8988T (cell line): ENCODE measurements at places on chromosomes 3 and 15.
A peak's percentile ranks its signal among the peaks of the same experiment; 100 is the strongest.

DNA sequence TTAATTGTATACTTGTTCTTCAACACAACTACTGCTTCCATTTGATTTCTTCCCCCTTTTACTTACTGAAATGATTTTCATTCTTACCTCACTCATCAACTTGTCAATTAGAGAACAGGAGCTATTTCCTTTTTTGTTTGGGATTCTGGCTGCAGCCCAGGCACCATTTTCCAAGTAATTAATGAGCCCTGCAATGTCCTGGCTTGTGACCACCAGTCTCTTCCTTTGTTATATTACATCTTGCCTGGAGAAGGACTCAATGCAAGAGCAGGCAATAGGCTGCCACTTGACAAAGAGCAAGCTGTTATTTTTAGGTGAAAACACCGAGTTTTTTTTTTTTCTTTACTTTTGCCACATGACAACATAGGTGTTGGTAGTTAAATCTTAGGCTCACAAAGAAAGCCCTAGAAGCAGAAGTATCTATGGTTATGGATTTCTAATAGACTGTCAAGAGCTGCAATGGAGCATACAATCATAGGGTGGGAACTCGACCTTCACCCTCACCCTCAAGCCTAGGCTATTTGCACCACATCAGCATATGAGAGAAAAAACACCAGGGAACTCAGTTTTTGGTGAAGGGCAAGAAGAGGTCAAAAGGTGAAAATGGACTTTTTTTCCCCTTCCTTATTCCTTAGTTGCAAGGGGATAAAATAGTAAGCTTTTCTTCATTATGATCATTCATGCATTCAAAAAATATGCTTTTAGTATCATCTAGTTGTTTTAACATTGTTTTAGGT, 114.9 kb downstream of the TNIK start:
- no peak for DNase-seq

DNA sequence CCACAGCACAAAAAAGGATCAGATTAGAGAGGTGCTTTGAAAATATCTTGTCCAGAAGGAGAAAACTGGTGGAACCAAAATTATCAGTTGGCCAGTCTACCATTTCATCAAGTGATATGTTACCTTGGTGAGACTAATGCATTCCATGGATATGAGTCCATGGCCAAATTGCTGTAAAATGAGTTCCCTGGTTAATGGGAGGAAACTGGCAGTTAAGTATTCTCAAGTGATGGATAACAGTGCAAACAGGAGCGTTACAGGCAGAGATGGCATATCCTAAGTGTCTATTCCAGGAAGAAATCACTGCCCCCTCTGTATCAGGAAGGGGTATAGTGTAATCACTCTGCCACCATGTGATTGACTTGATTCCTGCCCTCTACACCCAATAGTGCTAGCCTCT, 34.0 kb downstream of the MYRIP start:
- no peak for DNase-seq

- no peak for DNase-seq
Measured at GRCh38 chr3:123163141-123163540, 38.6 kb upstream of the SEC22A start.

GRCh38 chr3:96705895-96706294, 108.5 kb upstream of the EPHA6 start:
- no peak for DNase-seq

DNA sequence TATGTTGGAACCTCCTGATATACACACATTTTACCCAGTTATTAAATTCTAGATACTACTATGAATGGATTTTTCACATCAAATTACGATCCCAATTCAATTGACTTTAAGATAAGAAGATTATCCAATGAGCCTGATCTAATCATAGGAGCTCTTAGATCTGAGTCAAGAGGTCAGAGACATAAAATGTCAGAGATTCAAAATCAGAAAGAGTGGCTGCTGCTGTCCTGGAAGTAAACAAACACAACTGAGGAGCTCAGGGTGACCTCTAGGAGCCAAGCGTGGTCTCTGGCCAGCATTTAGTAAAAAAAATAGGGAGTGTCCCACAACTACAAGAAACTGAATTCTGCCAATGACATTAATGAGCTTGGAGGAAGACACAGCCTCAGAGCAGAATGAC, 557.1 kb upstream of the CBLB start:
- no peak for DNase-seq

- DNase-seq, result peak; percentile 92
Measured at GRCh38 chr3:15108082-15108545, 9.2 kb upstream of the RBSN start.

DNA sequence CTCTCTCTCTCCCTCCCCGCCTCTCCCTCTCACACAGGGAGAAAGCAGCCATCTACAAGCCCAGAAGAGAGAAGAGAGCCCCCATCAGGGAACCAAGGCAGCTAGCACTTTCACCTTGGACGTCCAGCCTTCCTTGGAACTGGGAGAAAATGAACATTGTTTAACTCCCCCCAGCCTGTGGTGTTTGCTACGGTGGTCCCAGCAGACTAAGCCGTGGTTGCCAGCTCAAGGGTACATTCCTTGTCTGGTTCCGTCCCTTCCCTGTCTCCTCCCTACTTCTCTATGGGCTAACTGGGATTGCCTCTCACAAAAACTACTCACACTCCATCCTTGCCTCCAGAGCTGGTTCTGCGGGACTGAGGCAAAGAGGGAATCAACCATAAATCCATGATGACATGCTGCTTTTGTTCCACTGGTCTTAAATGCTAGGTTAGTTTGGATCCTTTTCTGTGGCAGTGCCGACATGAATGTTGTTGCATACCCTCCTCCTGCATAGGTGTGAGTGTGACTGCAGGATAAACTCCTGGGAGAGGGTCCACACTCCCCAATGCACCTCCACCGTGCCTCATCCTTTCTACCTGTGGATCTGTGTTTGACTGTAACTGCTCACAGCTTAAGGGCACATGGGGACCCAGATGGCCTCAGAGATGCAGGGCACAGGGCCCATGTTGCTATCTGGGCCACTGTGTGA, 12.0 kb downstream of the C3orf22 start:
- DNase-seq, result peak; percentile 21

DNA sequence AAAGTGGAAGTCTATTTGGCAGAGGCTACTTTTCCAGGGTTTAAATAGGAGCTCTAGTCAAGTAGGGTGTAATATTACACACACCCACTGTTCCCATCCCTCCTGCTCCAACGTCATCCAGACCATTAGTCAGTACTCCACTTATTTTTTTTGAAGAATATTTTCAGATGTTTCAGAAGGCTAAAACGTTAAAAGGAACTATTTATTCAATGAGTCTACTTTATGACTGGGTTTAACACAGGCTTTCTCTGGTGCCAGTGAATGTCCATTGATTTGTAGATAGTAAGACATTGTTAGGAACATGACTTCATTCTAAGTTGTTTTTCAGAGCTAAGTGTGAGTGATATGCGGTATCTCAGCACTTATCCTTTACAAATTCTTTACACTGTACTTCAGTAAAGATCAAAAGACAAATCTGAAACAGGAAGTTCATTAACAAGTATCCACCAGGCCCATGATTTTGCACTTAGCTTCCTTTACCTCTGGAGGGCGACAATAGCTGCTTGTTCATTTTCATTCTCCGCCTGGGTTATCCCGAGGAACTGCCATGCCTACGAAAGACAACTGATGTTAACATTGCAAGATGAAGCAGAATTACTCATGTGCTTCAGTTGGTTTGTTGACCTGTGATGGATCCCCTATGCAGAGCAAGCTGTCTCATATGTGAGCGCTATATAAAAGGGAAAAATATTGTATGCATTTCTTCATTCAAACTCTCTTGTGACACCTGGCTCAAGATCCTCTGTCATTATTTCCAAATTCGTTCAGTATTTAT, 158.7 kb downstream of the USP13 start:
- DNase-seq, result peak; percentile 16

GRCh38 chr3:106811376-106811775, 565.9 kb upstream of the CCDC54 start:
- DNase-seq, result no peak
